ENCODE measurements at places on chromosomes 13 and 19. TPM values are rescaled to one million over a fixed set of nuclear protein-coding genes. Genes with fewer than 3 reads are reported as not detected.
A peak's percentile ranks its signal among the peaks of the same experiment; 100 is the strongest.

The GJB6 gene
- total RNA-seq = 28.6 TPM

The ZNF723 gene
- total RNA-seq = not detected

The HSH2D gene
- 0.38 TPM for total RNA-seq

The NAXD gene
- 40.8 TPM for total RNA-seq

The NXNL1 gene
- not detected for total RNA-seq

The COL5A3 gene
- total RNA-seq = 4.4 TPM

The PPP5C gene
- total RNA-seq = 85.2 TPM

GRCh38 chr13:27432611-27433210 is 8.3 kb downstream of the GTF3A start:
- H3K4me3 ChIP-seq = no peak overlapping the region
- H3K27ac ChIP-seq = no peak overlapping the region
- H3K4me1 ChIP-seq = no peaks in the 10 kb centered on the region

GRCh38 chr19:40594657-40595091 is 6.5 kb upstream of the LTBP4 start:
- H3K36me3 ChIP-seq = peaks cover 2% of the 10 kb centered on the region
- no peak for DNase-seq
- peaks cover 12% of the 10 kb centered on the region for H3K4me1 ChIP-seq

GRCh38 chr19:18781885-18782527 is 9.1 kb downstream of the COMP start:
- no peak overlapping the region for H3K4me3 ChIP-seq
- DNase-seq = no peak
- H3K27ac ChIP-seq = no peak overlapping the region
- no peaks in the 10 kb centered on the region for H3K36me3 ChIP-seq

- H3K4me1 ChIP-seq = peaks cover 52% of the 10 kb centered on the region
- H3K4me3 ChIP-seq = no peak overlapping the region
- H3K27ac ChIP-seq = peak overlapping the region; percentile 75
- peaks cover 3% of the 10 kb centered on the region for H3K36me3 ChIP-seq
- H3K27me3 ChIP-seq = no peaks in the 10 kb centered on the region
These were observed 210.7 kb upstream of the SLC10A2 start for GRCh38 chr13:103276775-103277498.

- H3K4me1 ChIP-seq = peaks cover 17% of the 10 kb centered on the region
- H3K27ac ChIP-seq = no peak overlapping the region
- DNase-seq = no peak
- no peaks in the 10 kb centered on the region for H3K36me3 ChIP-seq
- peaks cover 20% of the 10 kb centered on the region for H3K27me3 ChIP-seq
These were observed 10.0 kb downstream of the DPF1 start for GRCh38 chr19:38213911-38214625.

DNA sequence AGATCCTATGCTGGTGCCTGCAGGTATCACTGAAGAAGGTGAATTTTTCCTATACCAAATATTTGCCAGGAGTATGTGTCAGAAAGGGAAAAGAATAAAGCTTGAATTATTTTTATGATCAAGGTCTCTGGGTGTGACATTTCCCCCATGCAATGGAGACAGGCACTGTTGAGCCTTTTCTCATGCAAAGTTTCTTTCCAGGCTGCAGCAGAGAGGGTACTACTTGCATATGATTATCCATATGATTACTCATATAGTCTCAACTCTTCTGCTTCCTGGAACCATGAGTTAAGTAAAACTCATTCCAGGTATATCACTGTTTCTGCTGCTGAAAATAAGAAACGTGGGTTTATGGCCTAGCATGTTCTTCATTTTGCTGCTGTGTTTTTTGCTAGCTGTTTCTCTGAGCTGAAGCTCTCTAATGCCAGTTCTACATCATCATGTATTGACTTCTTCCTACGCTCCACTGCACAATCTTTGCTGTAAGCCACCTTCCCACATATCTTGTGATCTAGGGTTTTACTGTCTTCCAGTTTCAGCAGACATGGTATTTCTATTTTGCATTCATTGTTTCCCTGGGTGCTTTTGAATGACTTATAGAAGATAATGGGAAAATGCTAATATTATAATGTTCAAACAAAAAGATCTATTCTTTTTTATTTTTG is 278.7 kb upstream of the GPC6 start:
- H3K36me3 ChIP-seq = no peaks in the 10 kb centered on the region
- no peak for DNase-seq
- no peaks in the 10 kb centered on the region for H3K27me3 ChIP-seq
- no peak overlapping the region for H3K4me3 ChIP-seq
- H3K27ac ChIP-seq = no peak overlapping the region

DNA sequence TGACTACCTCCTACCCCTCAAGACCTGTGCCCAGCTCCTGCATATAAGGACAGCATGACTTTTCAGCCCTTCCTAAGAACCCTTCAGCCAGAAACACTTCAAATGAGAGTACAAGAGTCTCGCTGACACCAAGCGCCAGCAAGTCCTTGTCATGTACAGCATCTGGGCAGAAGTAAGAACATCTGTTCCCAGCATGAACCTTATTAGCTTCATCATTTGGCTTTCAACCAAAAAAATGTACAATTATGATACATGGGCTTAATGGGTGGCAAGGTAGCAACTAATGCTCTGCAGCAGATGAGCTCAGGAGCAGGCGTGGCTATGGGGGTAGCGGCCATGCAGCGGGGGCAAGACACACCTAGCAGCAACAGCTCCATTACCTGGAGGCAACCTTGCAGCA is 487.6 kb downstream of the COG6 start:
- H3K27ac ChIP-seq = no peak overlapping the region
- peaks cover 26% of the 10 kb centered on the region for H3K27me3 ChIP-seq
- no peak for DNase-seq
- peaks cover 17% of the 10 kb centered on the region for H3K4me1 ChIP-seq

GRCh38 chr19:49342291-49342721 is 7.1 kb downstream of the CD37 start:
- peaks cover 22% of the 10 kb centered on the region for H3K4me1 ChIP-seq
- H3K4me3 ChIP-seq = no peak overlapping the region
- peaks cover 7% of the 10 kb centered on the region for H3K27me3 ChIP-seq
- no peak overlapping the region for H3K27ac ChIP-seq
- peaks cover 36% of the 10 kb centered on the region for H3K36me3 ChIP-seq
- no peak for DNase-seq

DNA sequence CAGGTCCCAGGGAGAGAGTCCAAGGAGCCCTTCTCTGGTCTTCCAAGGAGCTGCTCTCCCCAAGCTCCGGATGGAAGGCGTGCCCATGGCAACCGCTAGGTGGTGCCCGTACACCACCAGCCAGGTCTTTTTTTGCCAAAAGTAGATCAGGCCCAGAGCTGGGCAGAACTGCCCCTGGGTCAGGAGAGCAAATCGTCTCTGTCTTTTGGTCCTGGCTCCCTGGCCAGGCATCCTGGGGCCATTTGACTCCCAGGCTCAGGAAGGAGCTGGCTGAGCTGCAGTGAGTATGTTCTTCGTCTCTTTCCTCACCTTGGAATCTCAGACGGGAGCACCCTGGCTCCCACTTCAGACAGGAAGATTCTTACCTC is 24.6 kb upstream of the BCL3 start:
- no peak overlapping the region for H3K4me3 ChIP-seq
- no peaks in the 10 kb centered on the region for H3K36me3 ChIP-seq
- no peaks in the 10 kb centered on the region for H3K27me3 ChIP-seq
- peak; percentile 50 for DNase-seq
- H3K4me1 ChIP-seq = peaks cover 13% of the 10 kb centered on the region

DNA sequence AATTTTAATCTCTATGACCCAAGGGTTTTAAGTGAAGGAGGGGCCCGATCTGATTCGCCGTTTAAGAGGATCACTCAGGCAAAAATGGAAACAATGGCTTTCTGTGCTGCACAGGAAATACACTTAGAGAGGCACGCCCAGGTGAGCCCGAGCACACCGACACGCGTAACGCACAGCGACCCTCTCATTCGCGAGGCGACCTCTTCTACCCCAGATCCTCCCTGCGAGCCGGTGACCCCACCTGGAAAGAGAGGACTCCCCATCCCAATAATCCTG is 216 bp downstream of the SH2D3A start:
- no peak for DNase-seq
- H3K4me3 ChIP-seq = peak overlapping the region; percentile 68
- peak overlapping the region; percentile 94 for H3K27ac ChIP-seq

GRCh38 chr13:28097503-28097902 is 2.9 kb downstream of the FLT3 start:
- H3K4me1 ChIP-seq = peaks cover 1% of the 10 kb centered on the region
- DNase-seq = no peak
- H3K27ac ChIP-seq = no peak overlapping the region
- H3K27me3 ChIP-seq = peaks cover 87% of the 10 kb centered on the region
- H3K36me3 ChIP-seq = no peaks in the 10 kb centered on the region
- H3K4me3 ChIP-seq = no peak overlapping the region

DNA sequence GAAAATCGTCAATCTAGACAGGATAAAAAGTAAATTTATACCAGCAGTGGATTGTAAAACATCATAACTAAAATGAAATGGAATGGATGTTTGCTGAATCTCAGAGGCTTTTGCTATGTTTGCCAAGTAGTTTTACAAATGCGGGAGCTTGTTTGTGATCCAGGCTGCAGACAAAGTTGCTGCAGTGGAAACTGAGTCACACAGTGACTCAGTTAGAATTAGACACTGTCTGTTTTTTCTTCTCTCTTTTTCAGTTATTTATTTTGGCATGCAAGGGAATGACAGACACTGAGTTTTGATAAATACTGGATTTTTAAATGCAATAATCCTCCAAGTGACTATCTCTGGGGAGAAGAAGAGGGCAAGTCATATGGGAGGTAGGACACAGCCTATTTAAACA is 4.6 kb upstream of the PNMA8A start:
- no peak overlapping the region for H3K27ac ChIP-seq
- no peak overlapping the region for H3K4me3 ChIP-seq
- H3K36me3 ChIP-seq = no peaks in the 10 kb centered on the region
- H3K27me3 ChIP-seq = no peaks in the 10 kb centered on the region
- no peak for DNase-seq

DNA sequence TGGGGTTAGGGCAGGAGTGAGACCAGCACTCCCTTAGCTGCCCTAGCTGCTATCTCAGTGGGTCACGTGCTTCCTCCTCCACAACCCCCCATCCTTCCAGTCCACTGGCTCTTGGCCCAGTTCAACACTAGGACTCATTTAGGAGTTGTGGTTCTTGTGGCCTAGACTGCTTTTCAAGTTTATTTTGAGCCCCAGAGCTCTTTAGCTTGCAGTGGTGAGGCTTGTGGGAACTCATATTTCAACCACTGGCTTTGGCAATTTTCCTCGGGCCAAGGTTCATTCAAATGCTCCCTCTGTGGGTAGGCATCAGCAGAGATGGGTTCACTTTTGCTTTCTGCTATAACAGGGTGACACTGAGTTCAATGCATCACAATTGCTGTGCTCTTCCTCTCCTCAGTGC is 436.2 kb upstream of the SLITRK5 start:
- H3K4me3 ChIP-seq = no peak overlapping the region
- no peaks in the 10 kb centered on the region for H3K27me3 ChIP-seq
- no peak overlapping the region for H3K27ac ChIP-seq

Measured in mesothelial cell of epicardium (in vitro differentiated cells).